ENCODE measurements at places on chromosomes 7 and 10. TPM values are rescaled to one million over a fixed set of nuclear protein-coding genes. Genes with fewer than 3 reads are reported as not detected.

The IFIT1B gene
- total RNA-seq, result not detected

The CAV1 gene
- 487 TPM for total RNA-seq

The NYAP1 gene
- total RNA-seq, result 2.3 TPM

The FGFBP3 gene
- 2.7 TPM for total RNA-seq

The SNCG gene
- 14.6 TPM for total RNA-seq

Measured in A549 treated with CORT108297 at 1 μM for 4 hours (cell line).